Omental fat pad (tissue), 4 donors: ENCODE measurements at places on chromosomes 7 and 10. TPM values are rescaled to one million over a fixed set of nuclear protein-coding genes. Genes with fewer than 3 reads are reported as not detected.

DNA sequence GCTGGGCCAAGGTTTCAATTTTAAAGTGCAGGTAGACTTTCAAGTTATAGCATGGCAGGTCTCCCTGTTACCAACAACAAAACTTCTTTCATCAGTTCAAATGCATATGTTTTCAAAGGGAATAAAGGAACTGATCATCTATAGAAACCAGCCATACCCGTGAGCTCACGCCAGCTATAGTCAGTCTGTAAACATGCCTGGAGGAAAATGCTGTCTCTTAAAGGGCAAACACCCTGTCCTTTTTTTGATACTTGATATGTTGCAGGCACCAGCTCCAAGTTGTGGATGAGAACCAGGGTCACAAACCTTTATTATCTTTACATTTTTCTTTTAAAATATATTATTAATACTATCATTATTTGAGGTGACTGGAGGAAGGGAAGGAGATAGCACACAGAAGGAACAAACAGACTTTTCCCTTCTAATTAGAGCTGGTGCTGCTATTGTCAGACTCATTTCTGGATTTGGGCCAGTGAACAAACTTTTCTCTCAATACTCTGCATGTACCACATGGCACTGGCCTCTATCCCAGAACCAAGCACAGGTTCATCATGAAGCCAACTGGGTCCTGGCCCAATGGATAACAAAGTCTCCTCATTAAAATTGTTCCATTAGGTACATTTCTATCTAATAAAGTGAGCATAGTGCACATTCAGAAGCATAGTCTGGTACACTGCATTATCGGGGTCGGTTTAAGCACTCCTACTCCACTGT is 1102.4 kb downstream of the SORCS3 start:
- DNase-seq, result no peak

DNA sequence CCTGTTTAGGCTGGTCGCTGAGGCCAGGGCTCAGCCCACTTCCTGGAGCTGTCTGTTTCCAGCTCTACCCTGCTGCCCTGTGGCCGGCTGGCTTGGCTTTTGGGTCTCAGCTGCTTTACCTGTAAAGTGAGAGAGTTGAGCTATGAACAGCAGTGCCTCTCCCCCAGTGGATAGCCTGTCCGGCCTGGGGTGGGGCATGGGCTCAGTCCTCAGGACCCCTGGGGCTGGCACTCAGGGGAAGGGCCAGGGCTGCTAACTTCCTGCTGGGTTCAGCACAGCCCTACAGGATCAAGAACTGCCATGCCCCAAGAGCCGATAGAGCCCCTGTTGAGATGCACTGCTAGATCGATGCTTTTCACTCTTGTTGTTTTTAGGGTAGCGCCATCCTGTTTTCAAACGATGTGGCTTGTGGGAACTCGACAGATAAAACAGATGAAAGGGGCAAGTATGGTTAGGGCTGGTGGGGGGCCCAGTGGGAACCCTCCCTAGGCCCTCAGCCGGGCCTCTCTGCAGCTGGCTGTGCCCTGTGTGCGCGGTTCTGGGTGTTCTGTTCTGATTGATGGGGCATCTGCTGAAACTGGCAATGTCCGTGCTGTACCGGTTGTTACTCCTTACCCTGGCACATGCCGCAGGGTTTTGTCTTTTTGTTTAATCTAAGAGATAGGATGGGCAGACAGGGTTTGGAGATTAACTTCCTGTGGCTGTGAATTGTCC is 10.0 kb upstream of the SFRP5 start:
- no peak for DNase-seq

- no peak for DNase-seq
Measured at GRCh38 chr10:71644307-71645180, 75.0 kb downstream of the C10orf105 start.

- DNase-seq, result no peak
Measured at GRCh38 chr10:128850647-128851046, 616.4 kb upstream of the MGMT start.

DNA sequence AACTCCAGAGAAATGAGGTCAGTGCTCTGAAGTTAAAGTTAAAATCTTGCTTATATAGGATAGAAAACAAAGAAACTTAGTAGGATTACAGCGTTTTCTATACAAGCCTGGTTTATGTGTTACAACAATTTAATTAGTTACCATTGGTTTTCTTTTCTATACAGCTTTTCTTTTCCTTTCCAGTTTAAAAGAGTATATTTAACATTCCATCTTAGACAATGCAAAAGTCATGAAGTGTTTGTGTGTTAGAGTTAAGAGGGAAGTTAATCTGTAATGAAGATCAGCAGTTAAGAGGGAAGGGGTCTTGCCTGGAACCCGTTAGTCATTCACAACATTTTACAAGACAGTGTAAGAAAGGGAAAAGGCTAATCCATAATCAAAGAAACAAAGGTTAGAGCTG is 338.3 kb downstream of the OTUD1 start:
- DNase-seq, result no peak

GRCh38 chr7:150502519-150502918 is 12.2 kb upstream of the GIMAP7 start:
- no peak for DNase-seq

GRCh38 chr10:11673346-11674280 is 62.2 kb upstream of the USP6NL start:
- DNase-seq, result no peak

DNA sequence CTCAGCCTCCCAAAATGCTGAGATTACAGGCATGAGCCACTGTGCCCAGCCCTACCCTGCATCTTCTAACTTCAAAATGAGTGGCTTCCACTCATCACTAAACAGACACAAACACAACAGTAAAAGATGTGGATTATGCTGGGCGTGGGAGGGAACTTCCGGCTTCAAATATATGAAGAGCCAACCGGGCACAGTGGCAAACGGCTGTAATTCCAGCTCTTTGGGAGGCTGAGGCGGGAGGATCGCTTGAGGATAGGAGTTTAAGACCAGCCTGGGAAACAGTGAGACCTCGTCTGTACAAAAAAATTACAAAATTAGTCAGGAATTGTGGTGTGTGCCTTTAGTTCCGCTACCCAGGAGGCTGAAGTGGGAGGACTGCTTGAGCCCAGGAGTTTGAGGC is 92.2 kb upstream of the GNA12 start:
- DNase-seq, result no peak

GRCh38 chr10:34553747-34554146 is 261.3 kb downstream of the PARD3 start:
- no peak for DNase-seq

DNA sequence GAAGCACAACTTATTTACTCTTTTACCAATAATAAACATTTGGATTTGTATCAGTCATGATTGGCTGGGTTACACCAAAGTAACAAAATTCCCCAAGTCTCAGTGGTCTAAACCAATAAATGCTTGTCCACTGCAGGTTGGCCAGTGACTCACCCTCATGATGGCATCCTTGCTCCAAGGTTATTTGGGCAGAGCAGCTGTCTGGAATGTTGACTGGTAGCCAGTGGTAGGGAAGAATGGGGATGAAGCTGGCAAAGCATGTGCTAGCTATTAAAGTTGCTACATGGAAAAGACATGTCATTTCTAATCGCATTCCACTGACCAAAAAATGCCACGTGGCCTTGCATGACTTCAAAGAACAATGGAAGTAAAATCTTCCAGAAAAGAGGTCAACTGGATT is 1168.7 kb upstream of the CELF2 start:
- no peak for DNase-seq

LRIT1 gene
- total RNA-seq, result not detected

SNX10 gene
- 29.2 TPM for total RNA-seq

TMEM225B gene
- 0.84 TPM for total RNA-seq

SLC25A28 gene
- 44.5 TPM for total RNA-seq

NPSR1 gene
- total RNA-seq, result not detected

ATOH7 gene
- total RNA-seq, result not detected

IKZF1 gene
- total RNA-seq, result 34.5 TPM
